ENCODE measurements at places on chromosomes 3 and 15.
A peak's percentile ranks its signal among the peaks of the same experiment; 100 is the strongest.

DNA sequence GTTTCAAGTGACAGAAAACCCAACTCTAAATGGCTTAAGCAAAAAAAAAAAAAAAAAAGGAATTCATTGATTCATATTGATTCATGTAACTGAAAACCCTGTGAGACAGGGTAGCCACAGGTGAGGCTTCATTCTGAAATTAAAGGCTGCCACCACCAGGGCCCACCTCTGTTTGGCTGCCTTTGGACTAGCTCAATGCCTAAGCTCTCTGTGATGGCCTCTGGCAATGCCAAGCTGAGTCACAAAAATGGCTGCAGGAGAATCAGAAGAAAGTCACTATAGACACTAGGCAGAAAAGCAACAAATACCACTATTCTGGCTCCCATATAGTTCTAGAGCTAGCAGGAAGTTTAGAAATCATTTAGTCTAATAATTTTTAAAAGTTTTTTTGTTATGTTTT, 38.2 kb upstream of the GYG1 start:
- no peak for DNase-seq

DNA sequence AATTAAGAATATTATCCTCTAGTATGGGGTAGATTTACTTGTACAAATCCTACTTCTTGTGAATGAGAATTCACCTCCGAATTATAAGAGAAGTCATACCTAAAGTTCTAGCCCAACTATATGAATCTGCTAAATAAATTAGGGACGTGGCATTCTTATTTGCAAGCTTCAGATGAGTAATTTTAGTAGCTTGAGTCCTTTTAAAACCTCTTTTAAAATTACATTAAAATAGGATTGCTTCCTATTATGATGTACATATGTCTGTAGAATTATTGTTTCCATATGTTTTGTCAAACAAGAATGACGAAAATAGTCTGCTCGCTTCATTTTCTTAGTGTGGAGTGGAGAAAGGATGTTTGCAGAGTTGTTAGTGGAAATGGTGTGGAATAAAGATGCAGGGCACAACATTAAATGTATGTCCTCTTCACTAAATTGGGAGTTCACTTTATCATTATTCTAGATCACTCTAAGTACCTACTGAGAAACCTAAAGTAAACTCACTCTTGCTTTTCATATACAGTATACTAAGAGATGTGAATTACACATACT, 59.4 kb downstream of the CMSS1 start:
- DNase-seq: no peak

DNA sequence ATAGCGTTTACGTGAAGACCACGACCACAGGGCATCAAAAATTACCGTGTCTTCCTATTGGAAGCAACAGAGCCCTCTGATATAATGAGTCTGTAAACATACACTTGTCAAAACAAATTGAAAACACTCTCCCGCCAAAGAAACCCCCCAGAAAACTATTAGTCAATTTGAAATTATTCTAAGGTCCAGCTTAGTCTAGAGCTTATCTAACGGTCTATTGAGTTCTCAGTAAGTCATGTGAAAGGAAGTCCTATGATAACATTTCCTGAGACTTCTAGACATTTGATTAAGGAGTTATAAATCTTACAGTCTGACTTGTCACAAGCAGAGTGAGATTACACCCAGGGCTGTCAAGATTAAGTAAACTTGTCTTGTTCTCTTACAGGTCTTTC, 356.3 kb downstream of the FOXP1 start:
- DNase-seq: peak; percentile 23

DNA sequence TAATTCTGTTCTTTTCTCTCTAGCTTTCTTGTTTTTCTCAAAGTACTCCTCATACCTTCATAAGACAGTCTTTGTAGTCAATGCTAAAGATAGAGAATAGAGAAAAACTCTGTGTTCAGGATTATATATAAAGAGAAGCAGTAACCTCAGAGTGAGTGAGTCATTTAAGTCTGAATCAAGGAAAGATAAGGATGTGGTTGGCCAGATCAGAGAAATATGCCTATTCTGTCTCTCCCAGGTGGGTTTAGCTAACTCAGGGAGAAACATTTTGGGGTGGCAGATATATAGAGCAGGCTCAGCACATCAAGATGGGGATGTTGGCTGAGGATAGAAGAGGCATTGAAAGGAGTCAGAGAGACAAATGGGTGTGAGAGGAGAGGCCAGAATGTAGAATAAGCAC, 31.4 kb downstream of the GTF2E1 start:
- DNase-seq: peak; percentile 36

- no peak for DNase-seq
Observed at GRCh38 chr15:33197636-33198035, 3.1 kb upstream of the FMN1 start.

Data from COLO829 (cell line).